Bronchus fibroblast of lung (primary cell): ENCODE measurements at places on chromosomes 7 and 10. TPM values are rescaled to one million over a fixed set of nuclear protein-coding genes. Genes with fewer than 3 reads are reported as not detected.

AKR1C8 gene
- total RNA-seq: not detected in 2 replicates

POLR1F gene
- 13.4 and 16.1 TPM in 2 replicates for total RNA-seq

LSM5 gene
- 21.3 and 28.6 TPM in 2 replicates for total RNA-seq

GALNT17 gene
- under 0.01 TPM in 2 replicates for total RNA-seq

EBLN1 gene
- total RNA-seq: not detected in 2 replicates

THNSL1 gene
- total RNA-seq: 2.2 and 2.4 TPM in 2 replicates

STAG3 gene
- total RNA-seq: 0.84 and 1.8 TPM in 2 replicates

CPED1 gene
- 30.4 and 32.4 TPM in 2 replicates for total RNA-seq
